Gastrocnemius medialis (tissue), 4 donors: ENCODE measurements at places on chromosomes 16 and 17. TPM values are rescaled to one million over a fixed set of nuclear protein-coding genes. Genes with fewer than 3 reads are reported as not detected.

- H3K36me3 ChIP-seq = no peaks in the 10 kb centered on the region
- DNase-seq = peak; percentile 5
- H3K27me3 ChIP-seq = no peaks in the 10 kb centered on the region
- H3K4me3 ChIP-seq = no peak overlapping the region
- peaks cover 13% of the 10 kb centered on the region for H3K4me1 ChIP-seq
Measured at GRCh38 chr16:64469906-64470702, 651.8 kb downstream of the CDH11 start.

- H3K4me3 ChIP-seq = no peak overlapping the region
- peaks cover 68% of the 10 kb centered on the region for H3K27me3 ChIP-seq
- peaks cover 5% of the 10 kb centered on the region for H3K4me1 ChIP-seq
Measured at GRCh38 chr16:51149721-51150164, 1.3 kb downstream of the SALL1 start.

The ZDHHC1 gene
- total RNA-seq = 4.4 TPM

- peaks cover 38% of the 10 kb centered on the region for H3K4me1 ChIP-seq
- no peaks in the 10 kb centered on the region for H3K36me3 ChIP-seq
- H3K27ac ChIP-seq = peak overlapping the region; percentile 73
- peaks cover 4% of the 10 kb centered on the region for H3K27me3 ChIP-seq
- DNase-seq = no peak
Measured at GRCh38 chr17:45225051-45225700, 3.5 kb downstream of the FMNL1 start.

DNA sequence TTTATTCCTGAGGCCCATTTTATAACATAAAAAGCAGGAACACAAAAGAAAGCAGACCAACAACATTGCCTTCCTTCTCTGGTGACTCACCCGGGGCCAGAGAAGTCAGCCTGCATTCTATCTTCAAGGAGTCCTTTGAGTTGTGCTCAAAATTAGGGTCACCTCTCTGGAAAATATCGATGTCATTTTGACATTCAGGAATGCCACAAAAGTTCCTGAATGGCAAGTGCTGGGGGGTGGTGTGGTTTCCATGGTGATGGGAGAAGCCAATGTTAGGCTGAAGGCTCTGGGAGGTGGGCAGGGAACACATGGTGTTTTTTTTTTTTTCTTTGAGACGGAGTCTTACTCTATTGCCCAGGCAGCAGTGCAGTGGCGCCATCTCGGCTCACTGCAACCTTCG lies 159.6 kb downstream of the HAPSTR1 start:
- no peaks in the 10 kb centered on the region for H3K27me3 ChIP-seq
- H3K4me3 ChIP-seq = no peak overlapping the region
- H3K4me1 ChIP-seq = no peaks in the 10 kb centered on the region
- DNase-seq = no peak
- H3K36me3 ChIP-seq = no peaks in the 10 kb centered on the region

DNA sequence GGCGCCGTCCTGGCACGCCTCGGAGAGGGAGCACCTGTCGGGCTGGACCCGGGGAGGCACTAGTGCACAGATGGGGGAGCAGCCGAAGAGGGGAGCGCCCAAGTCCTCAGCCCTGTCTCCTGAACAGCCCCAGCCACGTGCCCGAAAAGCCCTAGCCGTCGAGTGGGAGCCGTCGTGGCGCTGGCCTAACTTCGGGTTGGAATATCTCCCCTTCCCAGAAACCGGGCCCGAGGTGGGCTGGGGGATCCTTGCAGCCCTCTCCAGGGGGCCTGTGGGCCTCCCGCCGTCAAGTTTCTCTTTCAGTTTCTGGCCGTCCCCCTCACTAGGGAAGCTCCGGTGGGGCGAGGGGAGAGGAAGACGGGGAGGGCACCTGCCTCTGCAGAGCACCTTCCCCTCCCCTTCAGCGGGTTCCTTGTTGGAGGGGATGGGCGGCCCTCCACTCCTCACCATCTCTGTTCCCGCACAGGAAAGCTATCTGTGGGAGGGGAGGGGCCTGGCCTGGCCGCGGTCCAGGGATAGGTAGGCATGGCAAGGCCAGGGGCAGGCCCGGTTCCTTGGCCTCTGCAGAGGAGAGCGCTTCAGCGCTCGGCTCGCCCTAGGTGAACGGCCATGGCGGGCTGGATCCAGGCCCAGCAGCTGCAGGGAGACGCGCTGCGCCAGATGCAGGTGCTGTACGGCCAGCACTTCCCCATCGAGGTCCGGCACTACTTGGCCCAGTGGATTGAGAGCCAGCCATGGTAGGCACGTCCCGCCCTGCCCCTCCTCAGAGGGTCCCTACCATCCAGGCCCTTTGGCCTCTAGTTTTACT lies 709 bp downstream of the STAT5A start:
- H3K4me1 ChIP-seq = no peaks in the 10 kb centered on the region
- no peaks in the 10 kb centered on the region for H3K36me3 ChIP-seq
- peak; percentile 48 for DNase-seq
- peak overlapping the region; percentile 88 for H3K27ac ChIP-seq
- H3K27me3 ChIP-seq = no peaks in the 10 kb centered on the region

DNA sequence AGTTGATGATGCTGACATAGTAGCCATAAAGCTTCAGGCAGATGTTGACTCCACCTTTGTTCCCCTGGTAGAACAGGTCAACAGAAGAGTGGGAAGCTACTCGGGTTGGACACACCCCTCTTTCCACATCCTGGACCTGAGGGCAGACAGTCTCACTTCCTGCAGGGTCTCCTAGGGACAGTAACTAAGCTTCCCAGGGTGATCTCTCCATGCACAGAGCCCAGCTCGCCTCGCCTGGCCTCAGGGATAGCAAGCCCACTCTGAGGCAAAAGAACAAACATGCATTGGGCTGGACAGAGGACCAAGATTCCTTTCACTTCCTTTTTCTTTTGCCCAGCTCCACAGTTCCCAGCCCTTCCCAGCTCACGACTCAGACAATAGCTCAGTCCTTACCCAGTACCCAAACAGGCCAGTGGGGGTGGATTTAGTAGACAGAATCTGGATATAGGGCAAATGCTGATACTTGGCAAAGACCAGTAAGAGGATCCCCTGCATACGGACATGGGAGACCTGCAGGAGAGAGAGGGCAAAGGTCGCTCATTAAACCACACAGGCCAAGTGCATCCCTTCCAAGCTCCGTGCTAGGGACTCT lies 7.0 kb downstream of the INPP5K start:
- H3K4me1 ChIP-seq = peaks cover 33% of the 10 kb centered on the region
- peaks cover 58% of the 10 kb centered on the region for H3K36me3 ChIP-seq
- H3K4me3 ChIP-seq = no peak overlapping the region
- no peak for DNase-seq

DNA sequence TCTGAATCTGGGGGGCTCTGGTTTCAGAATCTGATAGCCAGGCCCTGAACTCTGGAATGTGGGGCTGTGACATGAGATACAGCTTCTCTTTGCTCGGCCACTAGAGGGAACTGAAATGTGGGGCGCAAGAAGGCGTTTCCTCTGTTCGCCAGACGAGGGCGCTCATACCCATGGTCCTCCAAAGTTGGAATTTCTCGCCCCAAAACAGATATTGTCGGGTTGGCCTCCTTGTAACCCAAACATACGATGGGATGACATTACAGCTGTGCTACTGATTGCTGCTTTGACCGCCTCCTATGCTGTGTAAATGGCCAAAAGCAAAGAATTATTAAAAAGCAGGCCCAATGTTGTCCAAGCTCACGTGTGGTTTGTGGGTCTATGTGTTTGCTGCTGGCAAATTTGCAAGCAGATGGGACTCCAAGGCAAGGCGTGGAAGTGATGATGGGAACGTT lies 13.1 kb upstream of the MSI2 start:
- H3K4me3 ChIP-seq = no peak overlapping the region
- H3K27ac ChIP-seq = peak overlapping the region; percentile 76
- H3K36me3 ChIP-seq = no peaks in the 10 kb centered on the region
- peak; percentile 38 for DNase-seq

- H3K36me3 ChIP-seq = peaks cover 88% of the 10 kb centered on the region
- no peaks in the 10 kb centered on the region for H3K27me3 ChIP-seq
- H3K4me3 ChIP-seq = no peak overlapping the region
- DNase-seq = no peak
- no peaks in the 10 kb centered on the region for H3K4me1 ChIP-seq
Measured at GRCh38 chr17:78819806-78820792, 20.5 kb downstream of the USP36 start.

DNA sequence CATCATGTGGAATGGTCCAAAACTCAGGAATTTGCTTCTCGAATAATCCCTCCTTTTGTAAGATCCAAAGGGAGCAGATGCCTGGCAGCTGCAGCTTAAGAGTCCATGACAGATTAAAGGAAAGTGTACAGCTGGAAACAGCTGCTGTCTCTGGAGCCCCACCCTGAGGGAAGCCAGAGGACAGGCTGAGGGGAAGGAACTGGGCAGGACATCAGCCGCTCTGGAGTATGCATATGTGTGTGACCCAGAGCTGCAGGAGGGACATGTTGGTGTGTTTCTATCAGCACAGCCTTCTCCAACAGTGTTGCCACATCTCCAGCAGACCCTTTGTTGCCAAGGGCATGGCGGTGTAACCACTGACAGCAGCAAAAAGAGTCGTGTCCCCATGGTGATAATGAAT lies 46.2 kb downstream of the CYB561 start:
- H3K27me3 ChIP-seq = no peaks in the 10 kb centered on the region
- H3K4me1 ChIP-seq = no peaks in the 10 kb centered on the region
- no peak overlapping the region for H3K4me3 ChIP-seq
- no peaks in the 10 kb centered on the region for H3K36me3 ChIP-seq
